CD4-positive, alpha-beta memory T cell (primary cell): ENCODE measurements at places on chromosomes 2 and 18.

GRCh38 chr2:196360650-196361049, 189.3 kb upstream of the STK17B start:
- no peak for DNase-seq

GRCh38 chr18:12843420-12844350, 40.4 kb downstream of the PTPN2 start:
- no peak for DNase-seq

GRCh38 chr18:61957801-61958516, 65.2 kb upstream of the RNF152 start:
- no peak for DNase-seq

DNA sequence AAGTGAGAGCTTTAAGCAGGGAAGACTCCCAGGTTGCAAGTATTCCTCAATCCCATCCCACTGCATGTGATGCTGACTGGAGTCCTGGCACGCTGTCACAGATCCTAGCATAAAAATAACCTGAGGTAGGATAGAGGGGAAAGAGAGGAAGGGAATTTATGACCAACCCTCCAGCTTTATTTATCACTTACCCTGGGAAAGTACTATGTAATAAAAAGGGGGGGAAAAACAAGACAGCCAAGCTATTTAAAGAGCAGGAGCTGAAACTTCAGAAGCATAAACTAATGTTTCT, 122.2 kb downstream of the SLC8A1 start:
- DNase-seq, result no peak

DNA sequence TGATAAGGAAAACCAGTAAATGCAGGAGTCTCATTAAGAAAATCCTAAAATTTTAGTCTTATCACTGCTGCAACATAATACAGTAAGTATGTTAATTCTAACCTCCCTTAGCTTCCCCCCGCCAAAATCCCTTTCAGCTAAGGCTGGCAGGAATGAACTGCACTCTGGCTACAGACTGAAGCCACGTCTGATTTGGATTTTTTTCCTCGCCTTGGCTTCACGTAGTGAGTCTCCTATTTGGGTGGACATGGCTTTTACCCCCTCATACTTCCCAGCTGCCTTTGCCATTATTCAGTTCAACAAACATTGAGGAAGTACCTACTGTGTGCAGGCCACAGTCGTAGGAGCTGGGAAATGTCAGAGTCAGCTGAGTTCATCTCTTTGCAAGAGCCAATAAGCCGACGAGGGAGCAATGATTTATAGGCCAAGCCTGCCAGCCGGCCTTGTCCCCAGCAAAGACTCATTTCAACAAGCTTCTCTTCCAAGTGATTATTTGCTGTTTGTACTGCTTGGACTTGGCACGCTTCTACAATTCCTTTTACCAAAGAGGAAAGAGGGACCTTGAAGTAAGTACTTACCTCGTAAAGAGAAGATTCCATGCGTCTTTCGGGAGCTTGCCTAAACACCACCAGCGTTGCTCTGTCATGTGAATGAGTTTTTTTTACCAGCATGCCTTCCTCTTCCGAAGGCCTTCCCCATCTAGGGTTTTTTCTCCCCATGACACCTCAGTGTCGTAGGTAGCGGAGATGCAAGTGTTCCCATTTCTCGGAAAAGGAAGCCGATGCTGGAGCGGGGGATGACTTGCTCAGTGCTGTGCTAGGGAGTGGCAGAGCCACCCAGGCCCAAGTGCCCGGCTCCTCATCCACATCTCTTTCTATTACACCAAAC, 138.6 kb downstream of the KLHL29 start:
- no peak for DNase-seq

DNA sequence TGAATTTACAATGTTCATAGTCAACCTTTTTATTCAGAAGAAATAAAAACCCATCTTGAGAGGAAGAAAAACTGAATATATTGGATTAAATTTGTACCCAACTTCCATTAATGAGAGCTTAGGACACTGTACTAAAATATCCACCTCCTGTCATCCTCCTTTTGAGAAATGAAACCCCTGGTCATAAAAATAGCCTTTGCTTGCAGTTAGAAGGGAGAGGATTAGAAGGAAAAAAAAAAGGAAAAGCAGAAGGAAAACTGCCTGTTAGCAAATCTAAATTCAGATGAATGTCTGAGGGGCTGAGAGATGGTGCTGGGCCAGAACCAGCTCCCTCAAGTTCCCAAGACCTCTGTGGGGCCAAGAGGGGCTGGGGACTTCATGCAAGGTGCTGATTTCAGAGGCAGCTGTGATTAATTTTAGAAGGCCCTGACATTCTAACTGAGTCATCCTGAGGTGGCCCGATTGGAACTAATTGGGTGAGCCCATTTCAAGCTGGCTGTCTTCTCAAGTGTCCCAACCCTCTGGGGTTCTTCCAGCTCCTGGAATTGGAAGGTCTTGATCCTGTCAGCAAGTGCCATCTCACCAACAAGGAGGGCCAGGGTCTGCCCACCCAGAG, 38.4 kb upstream of the BIN1 start:
- no peak for DNase-seq

DNA sequence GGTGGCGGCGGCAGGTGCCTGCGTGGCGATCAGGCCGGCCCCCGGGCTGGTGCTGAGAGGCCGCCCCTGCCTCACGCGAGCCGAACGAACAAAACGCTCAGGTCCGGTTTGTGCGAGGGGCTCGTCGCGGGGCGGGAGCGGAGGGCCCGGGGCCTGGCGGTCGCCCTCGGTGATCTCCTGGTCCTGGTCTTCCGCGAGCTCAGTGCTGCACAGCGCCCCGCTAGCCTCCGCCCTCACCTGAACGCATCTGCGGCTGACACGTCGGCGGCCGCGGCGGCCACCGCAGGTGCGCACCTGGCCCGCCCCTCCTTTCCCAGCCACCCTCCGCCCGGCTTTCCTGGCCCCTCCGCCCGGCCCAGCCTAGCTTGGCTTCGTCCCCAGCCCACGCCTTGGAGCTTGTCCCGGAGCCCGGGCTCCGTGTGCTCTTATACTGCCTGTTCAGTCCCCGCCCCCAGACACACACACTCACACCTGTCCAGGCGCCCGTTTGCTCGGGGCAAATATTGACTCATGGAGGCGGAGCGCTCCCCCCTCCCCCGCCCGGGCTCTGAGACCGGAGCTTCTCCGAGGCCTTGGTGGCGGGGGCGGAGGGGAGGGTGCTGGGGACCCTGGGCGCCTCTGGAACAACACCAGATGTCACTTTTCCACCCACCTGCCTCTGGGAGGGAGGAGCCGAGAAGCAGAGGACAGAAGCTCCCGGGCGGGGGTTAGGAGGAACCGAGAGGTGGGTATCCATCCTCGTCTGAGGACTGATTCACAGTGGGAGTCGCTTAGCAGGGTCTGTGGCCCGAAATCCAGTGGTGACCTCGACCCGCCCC, 8.6 kb upstream of the CRYBA2 start:
- DNase-seq, result no peak

GRCh38 chr2:237236188-237236587, 150.5 kb downstream of the COPS8 start:
- no peak for DNase-seq

GRCh38 chr2:227394401-227394800, 6.7 kb upstream of the SCYGR1 start:
- DNase-seq, result no peak

- DNase-seq, result no peak
These were observed 70.3 kb upstream of the RAB12 start for GRCh38 chr18:8538935-8539334.

GRCh38 chr2:74441170-74441689, 507 bp downstream of the RTKN start:
- no peak for DNase-seq

DNA sequence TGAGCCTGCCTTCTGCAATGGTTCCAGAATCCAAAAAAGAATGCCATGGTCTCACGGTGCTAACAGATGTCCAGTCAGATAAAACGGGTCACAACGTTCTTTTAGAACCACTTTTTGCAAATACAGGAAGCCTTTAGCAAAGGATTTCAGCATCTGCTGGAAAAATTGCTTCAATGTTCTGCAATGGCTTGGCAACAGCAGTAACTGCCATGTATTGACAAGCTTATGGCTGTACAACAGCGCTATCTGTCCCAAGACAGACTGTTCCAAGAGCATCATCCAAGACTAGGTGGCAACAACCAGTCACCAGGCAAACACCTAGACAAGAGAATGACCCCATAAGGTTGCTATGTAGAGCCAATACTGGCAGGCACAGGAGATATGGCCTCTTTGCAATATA, 37.6 kb upstream of the RIOK3 start:
- DNase-seq, result no peak

- DNase-seq, result no peak
These were observed 61.4 kb upstream of the MSTN start for GRCh38 chr2:190123956-190124355.

- no peak for DNase-seq
These were observed 26.8 kb downstream of the RHBDD1 start for GRCh38 chr2:226862623-226863022.

- DNase-seq, result no peak
These were observed 13.0 kb downstream of the IMPA2 start for GRCh38 chr18:11994336-11994702.

GRCh38 chr2:181190711-181191110, 210.3 kb downstream of the UBE2E3 start:
- no peak for DNase-seq

DNA sequence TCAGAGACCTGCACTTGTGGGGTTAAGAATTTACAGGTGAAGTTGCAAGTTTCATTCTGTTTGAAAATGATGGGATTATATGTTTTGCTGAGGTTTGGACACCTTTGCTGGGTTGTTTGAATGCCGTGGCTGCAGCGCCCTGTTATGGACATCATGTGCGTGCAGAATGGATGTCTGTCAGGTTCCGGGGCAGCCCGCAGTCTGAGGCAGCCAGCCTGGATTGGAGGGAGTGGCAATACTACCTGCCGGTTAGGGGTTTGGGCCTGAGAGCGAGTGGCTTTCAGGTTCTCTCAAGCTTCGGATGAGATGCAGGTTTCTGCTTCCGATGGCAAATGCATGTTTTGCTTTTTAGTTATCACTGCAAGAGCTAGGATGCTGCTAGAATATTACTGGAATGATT, 1.1 kb downstream of the CASP8 start:
- peak; percentile 64 for DNase-seq

GRCh38 chr2:20064421-20064820, 13.0 kb upstream of the LAPTM4A start:
- DNase-seq, result no peak

GRCh38 chr18:48215876-48216638, 193.1 kb downstream of the ZBTB7C start:
- DNase-seq, result no peak

GRCh38 chr2:47003641-47004427, 88.2 kb upstream of the MCFD2 start:
- DNase-seq, result no peak

GRCh38 chr18:63265326-63265725, 54.2 kb downstream of the BCL2 start:
- no peak for DNase-seq

DNA sequence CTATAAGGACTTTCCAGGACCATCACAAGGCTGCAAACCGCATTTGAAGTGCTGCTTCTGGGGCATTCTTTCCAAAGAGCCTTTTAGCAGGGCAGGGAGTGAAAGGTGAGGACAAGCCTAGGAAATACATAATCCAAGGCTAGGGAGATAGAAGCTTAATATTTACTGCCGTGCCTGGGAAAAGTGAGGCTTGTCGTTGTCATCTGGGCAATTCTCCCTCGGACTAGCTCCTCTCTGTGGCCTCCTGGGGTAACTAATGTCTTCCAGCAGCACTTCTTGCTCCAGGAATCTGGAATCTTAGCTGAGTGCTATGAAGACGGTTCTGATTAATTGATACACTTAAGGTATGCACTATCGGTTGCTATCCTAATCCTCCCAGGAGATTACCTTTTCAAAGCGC, 69.3 kb upstream of the ATL2 start:
- DNase-seq, result no peak

DNA sequence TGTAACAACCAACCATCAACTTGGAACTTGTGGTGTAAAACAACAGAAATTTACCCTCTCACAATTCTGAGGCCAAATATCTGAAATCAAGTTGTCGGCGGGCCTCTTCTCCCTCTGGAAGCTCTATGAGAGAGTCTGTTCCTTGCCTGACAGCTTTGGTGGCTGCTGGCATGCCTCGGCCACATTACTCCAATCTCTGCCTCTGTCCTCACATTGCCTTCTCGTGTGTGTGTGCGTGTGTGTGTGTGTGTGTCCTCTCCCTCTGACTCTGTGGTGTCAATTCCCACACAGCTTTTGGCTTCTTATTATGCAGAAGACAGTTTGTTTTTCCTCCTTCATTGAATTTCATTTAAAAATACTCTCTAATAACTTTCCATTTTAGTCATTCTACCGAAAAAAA, 50.4 kb downstream of the ZDBF2 start:
- DNase-seq, result no peak

DNA sequence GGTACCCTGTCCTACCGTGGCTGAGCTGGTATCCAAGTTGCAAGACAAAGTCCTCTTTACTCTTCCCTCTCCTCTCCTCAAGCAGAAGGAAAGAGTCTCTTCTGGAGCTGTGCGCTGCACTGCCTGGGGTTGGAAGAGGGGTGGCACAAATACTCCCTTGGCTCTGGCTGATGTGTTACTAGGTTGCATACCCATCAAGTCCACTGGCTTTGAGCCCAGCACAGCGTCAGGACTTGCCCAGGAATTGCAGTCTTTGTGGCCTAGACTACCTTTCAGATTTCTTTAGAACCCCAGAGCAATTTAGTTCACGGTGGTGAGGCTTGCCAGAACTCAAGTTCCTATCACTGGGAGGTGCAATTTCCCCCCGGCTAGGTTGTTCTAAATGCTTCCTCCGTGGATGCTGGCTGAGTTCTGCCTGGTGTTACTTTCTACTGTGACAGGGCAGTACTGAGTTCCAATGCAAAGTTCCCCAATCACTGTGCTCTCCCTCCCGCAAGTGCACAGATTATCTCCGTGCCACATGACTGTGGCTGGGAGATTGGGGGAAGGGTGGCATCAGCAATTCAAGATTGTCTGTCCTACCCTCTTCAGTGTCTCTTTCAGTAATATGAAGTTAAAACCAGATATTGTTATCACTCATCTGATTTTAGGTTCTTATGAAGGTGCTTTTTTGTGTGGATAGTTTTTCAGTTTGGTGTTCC, 13.4 kb downstream of the MYO3B start:
- DNase-seq, result no peak

DNA sequence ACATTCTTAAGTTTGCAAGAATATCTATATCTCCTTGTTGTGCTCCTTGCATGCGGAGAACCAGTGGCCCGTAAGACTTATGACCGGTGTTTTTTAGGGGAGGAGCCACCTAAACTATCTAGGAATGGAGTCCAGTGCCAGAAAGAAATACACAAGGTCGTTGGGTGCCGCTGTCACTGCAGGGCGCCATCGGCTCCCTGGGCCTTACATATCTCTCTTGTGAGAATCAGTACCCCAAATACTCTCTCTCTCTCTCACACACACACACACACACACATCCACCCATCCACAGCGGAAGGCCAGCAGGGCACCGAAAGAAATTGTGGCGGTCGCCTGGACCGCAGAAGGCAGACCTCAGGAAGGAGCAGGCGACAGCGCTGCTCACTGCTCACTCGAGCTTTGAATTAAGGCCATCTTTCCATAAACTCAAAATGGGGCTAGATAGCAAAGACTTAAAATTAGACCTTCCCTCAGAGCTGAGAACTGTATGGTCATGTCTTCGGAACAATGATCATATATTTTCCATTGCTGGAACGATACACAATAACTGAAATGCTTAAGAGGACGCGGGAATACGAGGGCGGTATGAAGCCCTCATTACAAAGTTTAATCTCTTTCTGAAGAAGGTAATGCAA, 10.4 kb downstream of the NR4A2 start:
- DNase-seq, result no peak
